Right kidney (tissue), 9 donors: ENCODE measurements at places on chromosomes 1 and 21.

DNA sequence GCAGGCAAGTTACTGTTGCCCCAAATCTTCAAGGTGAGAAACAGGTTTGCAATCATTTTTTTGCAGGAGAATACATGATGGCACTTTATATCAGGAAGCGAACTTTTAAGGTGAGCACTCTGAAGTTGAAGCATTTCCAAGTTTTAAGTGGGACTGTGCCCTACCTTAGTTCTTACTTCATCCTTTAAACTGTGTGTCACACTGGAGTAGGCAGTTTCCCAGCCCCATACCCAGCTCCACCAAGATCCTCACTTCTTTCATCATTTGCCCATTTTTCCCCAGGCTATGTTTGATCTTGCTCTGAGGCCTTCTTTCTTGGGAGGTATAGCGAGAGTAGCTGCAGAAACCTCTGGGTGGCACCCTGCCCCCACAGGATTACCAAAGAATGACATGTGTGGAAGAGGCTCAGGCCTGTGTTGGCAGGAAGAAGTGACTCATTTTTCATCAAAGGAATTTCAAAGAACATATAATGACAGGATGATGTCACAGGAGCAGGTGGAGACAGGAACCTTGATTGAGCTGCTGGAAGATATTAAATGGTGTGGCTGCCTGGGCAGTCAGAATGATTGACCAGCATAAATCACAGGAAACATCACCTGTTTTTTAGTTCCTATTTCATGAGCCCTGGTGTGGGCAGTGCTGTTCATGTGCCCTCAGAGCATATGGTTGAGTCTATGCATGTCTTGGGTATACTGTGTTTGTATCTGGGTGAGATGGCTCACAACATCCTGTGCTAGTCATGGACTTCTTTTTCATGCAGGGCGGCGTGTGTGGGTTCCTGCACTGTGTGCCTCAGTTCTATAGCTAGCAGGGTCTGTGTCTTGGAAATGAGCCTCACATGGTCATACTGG is 20.8 kb upstream of the MACF1 start:
- no peak for DNase-seq

DNA sequence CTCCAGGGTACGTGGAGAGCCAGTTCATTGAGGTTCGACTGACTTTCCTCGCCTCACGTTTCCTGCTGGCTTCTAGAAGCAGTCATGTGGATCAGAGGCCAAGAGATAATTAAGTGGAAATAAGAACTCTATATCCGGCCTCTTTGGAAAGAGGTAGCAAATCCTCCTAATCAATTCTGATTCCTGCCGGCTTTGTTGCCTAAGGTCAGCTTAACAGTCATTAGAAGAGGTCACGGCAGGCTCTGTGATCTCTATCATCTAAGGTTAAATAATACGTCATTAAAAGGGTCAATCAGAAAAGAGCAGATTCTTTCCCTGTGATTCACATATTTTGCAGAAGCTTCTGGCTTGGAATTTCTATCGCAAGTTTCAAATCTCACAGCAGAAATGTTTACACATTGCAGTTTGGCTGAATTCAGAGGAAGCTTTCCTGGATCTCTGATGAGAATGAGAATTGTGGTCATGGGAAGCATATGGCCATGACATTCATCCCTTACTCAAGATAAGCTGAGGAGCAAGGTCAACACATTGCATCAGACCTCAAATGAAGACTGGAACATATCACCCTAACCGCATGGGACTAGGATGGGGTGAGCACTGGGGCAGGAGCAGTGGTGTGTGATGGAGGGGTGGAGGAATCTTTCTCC is 189.4 kb downstream of the PBX1 start:
- DNase-seq = no peak

GRCh38 chr1:229478852-229479251 is 29.3 kb downstream of the NUP133 start:
- no peak for DNase-seq

DNA sequence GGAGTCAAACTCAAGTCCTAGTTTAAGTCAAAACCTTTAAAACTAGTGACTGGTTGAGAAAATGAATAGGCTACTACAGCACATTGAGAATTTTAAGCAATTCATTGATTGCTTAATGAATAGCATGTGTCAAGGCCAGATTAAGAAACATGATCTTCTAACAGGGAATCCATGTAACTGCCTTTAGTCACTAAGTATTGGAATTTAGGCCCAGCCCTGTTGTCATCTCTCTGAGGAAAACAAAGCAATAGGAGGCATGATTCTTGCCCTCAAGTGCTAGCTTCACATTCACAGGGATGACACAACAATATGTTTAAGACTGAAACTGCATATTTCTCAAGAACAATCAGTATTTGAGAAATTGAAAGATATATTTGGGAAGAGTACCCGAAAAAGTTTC is 70.0 kb upstream of the PTGS2 start:
- no peak for DNase-seq

DNA sequence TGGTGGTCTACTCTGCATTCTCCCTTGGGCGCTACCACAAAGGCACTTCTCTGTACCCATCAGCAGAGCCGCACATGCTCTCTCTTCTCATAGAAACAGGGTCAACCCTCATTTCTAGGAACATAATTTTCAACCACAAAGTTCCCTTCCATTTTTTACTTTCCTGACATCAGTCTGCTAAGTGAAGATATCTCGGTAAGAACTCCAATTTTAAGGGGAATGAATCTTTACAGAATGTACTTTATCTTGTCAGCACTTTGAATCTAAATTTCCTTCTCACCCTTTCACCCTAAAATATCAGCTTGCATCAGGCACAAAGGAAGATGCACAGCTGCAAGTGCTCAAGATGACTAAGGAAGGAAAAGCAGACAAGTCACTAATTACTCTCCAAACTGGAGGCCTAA is 545.9 kb downstream of the SMYD3 start:
- DNase-seq = no peak

DNA sequence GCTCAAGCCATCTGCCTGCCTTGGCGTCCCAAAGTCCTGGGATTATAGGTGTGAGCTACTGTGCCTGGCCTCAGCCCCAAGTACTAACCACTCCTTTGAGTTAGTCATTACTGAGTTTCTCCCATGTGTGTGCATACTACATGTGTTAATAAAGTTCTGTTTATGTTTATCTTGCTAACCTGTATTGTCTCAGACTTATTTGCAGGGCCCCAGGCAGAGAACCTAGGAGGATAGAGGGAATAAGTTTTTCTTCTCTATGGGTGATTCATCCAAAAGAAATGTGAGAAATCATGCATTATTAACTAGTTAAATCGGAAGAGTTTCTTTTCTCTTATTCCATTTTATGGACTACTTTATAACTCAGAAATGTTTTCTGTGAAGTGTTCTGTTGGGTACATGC is 203.9 kb upstream of the CACYBP start:
- no peak for DNase-seq

DNA sequence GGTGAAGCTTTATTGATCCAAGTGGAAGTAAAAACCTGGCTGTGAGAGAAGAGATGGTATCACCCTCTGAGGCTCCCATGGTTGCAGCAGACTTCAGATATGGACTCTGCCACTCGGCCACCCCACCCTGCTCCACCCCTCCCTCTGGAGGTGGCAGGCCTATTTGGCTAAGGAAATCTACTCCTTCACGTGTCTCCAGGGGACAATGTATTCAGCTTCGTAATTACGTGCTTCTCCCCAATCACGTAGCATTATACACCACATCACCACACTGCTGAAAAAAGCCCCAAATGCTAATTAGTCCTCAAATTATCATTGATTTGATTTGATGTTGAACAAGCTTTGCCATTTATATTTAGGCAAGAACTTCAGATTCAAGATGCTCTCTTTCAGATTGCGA is 220.7 kb downstream of the OMA1 start:
- no peak for DNase-seq

DNA sequence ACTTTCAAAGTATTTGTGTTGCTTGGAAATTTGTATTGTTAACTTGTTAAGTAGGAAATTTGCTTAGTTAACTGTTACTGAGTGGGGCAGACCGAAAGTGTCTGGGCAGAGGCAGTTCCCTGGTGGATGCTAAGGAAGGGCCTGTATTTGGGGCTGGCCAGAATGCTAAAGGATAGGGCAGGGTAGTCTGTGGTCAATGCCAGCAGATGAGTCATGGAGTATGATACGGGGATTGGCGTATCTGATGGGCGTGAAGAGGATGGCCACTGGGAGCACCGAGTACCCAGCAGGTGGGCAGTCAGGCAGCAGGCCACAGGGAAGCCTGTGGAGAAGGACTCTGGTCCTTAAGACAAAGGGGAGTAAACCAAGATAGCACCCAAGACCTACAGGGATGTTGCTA is 46.6 kb upstream of the SCAF4 start:
- no peak for DNase-seq

DNA sequence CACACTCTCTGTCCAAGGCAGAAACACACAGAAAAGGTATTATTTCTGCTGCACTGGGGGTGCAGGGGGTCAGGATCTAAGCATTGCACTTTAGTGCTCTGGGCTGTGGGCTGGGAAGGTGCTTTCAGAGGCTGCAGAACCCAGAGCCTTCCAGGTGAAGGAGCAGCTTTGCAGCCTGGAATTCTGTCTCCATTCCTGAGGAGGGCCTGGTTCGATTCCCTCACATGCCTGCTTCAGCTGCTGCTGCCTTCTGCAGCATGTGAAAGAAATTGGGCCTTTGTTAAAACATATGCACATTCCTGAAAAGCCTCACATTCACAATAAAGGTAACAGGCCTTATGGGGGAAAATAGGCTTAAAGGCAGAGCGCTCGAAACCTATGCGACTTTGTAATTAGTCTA is 35.9 kb downstream of the VTCN1 start:
- DNase-seq = no peak

- DNase-seq = no peak
These were observed 2.5 kb downstream of the WLS start for GRCh38 chr1:68229650-68230483.

- DNase-seq = no peak
These were observed 78.5 kb downstream of the ARHGEF10L start for GRCh38 chr1:17617787-17618557.

DNA sequence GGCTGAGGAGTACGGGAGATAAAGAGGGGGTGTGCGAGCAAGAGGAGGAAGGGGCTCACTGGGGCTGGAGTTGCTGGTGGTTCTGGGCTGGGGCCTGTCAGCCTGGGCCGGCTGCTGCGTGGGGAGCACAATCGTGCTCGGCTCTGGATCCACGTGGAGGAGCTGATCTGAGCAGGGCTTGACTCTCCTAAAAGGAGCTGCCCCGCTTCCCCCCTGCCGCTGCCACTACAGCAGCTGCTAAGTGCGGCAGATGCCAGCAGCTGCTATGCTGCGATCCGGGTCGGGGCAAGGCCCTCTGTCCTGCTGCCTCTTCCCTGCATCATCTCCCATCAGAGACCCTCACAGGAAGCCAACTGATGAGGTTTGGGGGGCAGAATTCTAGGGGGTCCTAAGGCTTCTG is 165.9 kb downstream of the PCBP3 start:
- no peak for DNase-seq

GRCh38 chr1:8825985-8826481 is 8.6 kb upstream of the RERE start:
- DNase-seq = no peak
